ENCODE measurements at places on chromosomes 1 and 21. TPM values are rescaled to one million over a fixed set of nuclear protein-coding genes. Genes with fewer than 3 reads are reported as not detected.

SPRR2F gene
- total RNA-seq, result not detected

IRF6 gene
- 16.6 TPM for total RNA-seq

SPRR3 gene
- total RNA-seq, result not detected

GRCh38 chr1:232483826-232484225, 146.1 kb downstream of the SIPA1L2 start:
- no peak for DNase-seq

DNA sequence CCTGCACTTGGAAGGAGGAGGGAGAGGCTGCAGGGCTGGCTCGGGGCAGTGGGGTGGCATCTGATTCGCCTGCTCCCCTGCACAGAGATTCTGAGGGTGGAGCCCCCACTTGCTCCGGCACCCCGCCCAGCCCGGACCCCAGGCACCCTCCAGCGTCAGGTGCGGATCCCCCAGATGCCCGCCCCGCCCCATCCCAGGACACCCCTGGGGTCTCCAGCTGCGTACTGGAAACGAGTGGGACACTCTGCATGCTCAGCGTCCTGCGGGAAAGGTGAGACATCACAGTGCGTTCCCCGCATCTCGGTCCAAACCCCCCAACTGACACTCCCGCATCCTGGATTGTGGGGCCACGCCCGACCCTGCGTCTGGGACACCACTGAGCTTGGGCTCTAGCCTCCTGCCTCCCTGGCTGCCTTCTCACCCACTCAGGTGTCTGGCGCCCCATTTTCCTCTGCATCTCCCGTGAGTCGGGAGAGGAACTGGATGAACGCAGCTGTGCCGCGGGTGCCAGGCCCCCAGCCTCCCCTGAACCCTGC, 7.9 kb downstream of the ADAMTSL4 start:
- no peak for DNase-seq

GRCh38 chr1:54596756-54597155, 26.6 kb downstream of the FAM151A start:
- DNase-seq, result no peak

DNA sequence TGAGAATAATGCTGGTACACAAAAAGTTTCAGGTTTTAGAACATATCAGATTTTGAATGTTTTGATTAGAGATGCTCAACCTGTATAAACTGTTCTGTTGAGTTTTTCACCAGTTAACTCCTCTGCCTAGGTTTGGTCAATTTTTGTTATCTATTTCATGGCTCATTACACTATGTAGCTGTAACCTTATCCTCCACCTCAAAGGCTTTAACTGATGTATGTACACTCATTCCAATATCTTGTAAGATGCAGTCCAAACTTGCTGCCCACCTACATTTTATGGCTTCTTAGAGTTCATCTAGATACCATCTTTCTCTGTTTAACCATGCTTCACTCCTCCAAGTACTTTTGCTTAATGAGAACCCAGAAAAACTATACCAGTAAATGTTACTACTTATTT, 107.8 kb downstream of the EIF4G3 start:
- DNase-seq, result no peak

DNA sequence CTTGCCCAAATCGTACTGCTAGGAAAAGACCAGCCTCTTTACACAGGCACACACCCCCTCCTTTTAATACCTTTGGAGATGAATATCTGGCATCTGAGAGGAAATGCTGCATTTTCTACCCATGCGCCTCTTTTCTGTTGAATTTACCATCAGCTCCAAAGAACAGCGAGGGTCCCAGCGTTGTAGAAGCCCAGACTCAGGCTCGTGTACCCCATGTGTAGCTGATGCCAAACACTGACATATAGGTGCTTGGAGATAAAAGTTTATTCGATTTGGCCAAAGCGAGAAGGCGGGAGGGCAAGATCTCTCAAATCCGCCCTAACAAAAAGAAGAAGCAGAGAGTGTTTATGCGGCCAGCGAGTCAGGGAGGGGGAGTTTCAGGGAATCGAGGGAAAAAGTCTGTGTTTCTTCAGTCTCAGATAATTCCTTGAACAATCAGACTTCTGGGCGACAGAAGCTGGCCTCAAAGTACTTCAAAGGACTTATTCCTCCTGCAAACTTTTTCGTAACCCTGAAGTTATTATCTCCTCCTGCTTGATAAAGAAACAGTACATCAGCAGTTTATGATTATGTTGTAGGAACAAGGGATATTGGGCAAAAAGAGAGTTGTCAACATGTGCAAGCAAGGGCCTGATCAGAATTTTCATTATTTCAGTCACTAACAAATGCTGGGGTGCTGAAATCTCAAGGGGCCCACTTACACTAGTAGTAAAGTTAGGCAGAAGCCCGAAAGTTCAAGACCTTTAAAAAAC, 642 bp upstream of the CREG1 start:
- DNase-seq, result no peak

DNA sequence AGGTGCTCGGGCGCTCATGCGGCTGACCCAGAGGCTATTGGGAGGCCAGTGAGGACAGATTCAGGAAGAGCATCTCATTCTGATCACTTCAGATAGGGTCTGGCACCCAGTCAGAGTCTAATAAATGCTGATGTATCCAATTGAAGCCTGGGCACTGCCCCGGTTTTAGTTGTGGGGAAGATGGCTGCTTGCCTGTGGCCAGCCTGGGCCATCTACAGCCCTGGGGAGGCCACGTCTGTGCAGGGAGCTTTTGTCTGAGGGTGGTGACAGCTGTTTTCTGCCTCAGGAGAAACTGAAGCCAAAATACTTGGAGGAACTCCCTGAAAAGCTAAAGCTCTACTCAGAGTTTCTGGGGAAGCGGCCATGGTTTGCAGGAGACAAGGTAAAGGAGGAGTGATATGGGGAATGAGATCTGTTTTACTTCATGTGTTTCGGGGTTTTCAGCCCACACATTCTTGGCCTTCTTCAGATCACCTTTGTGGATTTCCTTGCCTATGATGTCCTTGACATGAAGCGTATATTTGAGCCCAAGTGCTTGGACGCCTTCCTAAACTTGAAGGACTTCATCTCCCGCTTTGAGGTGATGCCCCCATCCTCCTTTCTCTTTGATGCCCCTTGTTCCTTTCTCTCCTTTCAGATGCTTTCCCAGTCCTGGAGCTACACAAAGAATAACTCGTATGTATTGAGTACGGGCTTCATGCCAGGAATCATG, 2.8 kb downstream of the GSTM5 start:
- DNase-seq, result no peak

DNA sequence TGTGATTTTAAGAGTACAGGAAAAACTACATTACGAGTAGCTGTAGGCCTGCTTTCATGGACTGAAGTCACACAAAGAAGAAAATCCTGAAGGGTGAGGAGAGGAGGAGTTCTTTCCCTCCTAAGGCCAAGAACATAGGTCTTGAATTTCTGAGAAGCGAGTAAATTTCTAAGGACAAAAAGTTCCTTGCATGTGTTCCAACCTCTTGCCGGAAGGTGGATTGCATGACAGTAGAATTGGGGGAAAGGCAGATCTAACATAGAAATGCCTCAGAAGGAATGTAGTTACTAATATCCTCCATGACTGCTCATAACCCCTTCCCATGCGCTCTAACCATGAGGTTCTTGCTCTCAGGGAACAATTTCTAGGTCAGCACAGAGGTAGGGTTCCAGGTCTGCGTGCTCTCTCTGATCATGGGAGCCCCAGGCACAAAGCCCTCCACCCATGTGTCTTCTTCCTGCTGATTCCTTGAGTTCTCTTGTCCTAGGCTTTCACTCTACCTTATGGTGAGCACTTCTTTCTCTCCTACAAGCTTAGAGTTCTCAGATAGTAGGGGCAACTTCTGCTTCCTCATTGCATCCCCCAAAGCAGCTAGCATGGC, 13.7 kb downstream of the CD2 start:
- DNase-seq, result no peak

GRCh38 chr1:54934869-54935268, 45.6 kb upstream of the TMEM61 start:
- DNase-seq, result no peak

DNA sequence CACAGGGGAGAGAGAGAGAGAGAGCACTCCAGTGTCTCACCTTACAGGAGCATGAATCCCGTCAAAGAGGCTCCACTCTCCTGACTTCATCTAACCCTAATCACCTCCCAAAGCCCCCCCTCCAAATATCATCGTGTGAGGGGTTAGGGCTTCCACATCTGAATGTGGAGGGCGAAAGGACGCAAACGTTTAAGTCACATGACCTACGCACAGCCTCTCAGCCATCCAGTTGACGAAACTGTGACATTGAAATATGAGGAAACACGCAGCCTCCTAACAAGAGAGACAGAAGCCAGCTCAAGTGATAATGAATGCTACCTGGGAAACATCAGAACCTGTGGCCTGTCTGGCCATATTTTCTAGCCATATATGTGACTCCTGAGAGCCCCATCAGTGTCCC, 63.7 kb downstream of the MATN1 start:
- no peak for DNase-seq

DNA sequence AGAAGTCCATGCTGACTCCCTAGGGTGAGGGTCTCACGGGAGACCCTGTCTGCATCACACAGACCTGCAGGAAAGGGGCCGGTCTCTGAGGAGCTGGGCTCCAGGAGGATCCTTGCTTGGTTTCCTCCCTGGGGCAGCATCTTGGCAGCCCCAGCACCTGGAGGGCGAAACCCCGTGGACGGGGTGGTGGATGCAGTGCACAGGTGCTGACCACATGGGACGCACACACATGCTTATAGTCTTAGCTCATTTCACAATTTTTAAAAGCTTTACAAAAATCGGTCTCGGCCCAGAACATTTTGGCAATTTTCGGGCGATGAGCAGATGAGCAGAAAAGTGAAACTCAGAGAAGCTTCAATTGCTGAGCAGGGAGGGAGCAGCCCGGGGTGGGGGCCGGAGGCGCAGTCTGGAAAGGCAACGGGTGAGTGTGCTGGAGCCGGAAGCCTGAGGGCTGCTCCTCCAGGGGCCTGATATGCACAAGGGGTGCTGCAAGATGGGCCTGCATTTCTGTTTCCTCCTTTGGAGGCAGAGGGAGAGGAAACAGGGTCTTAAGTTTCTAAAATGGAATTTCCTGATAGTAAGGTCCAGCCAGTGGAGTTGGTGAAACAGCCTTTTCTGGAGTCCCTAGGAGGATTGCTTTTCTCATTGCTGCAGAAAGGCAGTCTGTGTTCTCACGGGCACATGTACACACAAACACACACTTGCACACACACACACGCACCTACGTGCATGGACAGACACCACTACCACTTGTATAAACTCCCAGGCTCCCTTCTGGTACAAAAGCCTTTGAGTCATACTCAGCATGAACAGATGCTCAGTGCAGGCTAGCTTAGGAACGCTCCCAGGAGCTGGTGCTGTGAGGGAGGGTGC, 60.6 kb downstream of the SCCPDH start:
- no peak for DNase-seq
